Fibroblast of lung (primary cell): ENCODE measurements at places on chromosomes 3 and 15. TPM values are rescaled to one million over a fixed set of nuclear protein-coding genes. Genes with fewer than 3 reads are reported as not detected.

DNA sequence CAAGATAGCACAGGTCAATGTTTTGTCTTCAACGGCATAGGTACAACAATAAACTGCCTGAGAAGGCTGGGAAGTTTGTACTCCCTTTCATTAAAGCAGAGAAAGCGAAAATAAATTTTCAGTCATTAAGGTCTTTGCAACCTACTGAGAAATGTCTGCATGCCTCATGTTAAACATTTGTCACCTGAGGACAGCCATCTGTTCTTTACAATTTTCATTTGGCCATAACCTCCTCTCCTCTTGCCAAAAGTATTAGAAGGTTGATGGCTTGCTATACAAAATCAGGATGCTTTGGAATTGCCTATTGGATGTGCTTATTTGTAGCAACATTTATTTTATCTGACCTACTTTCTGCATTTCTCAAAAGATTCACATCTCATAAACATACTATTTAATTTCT is 122.7 kb downstream of the GOLIM4 start:
- DNase-seq, result no peak

GRCh38 chr3:185924375-185924774 is 13.4 kb downstream of the TRA2B start:
- no peak for DNase-seq

TCF12 gene
- 125 and 232 TPM in 2 replicates for total RNA-seq

DNA sequence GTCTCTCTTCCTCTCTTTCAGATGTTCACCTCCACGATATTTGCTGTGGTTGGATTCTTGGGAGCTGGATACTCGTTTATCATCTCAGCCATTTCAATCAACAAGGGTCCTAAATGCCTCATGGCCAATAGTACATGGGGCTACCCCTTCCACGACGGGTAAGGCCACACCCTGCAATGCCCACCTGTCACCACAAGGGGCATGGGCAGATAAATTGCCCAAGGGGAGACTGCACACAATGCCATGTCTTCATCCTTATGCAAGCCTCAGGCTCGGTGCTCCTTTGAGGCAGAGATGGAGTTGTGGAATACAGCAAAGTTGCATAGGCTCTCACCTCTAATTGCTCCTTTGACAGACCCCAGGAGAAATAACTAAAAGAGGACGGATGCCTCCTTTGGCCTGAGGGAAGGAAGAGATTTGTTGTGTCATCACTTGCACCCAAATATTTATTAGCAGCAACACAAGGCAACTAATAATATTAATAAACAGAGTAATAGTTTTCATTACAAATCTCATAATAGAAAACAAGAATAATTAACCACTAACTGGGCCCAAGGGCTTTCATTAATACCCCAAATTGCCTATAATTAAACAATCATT is 13.2 kb downstream of the TM4SF4 start:
- DNase-seq, result no peak

- no peak for DNase-seq
Observed at GRCh38 chr15:69004011-69004410, 10.5 kb upstream of the NOX5 start.

GRCh38 chr15:42457445-42458442 is 33.2 kb downstream of the ZNF106 start:
- DNase-seq, result peak; percentile 93

CORO2B gene
- total RNA-seq, result 15.7 and 25.3 TPM in 2 replicates

CELSR3 gene
- 0.77 and 2.1 TPM in 2 replicates for total RNA-seq

DNA sequence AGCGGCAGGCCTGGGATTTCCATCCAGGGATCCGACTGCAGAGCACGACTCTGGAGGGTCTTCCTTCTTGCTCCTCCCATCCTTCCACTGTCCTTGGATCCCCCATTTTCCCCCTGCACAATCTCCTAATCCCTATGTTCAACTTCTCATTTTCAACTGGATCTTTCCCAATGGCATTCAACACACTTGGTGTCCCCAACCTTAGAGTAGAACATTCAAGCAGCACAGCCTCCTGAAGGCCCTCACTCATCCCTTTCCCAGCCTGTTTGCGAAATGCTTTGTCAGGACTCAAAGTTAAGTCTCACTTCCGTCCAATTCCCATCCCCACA is 32.3 kb downstream of the RPN1 start:
- no peak for DNase-seq
